ENCODE measurements at places on chromosomes 5 and 9. TPM values are rescaled to one million over a fixed set of nuclear protein-coding genes. Genes with fewer than 3 reads are reported as not detected.
A peak's percentile ranks its signal among the peaks of the same experiment; 100 is the strongest.

DNA sequence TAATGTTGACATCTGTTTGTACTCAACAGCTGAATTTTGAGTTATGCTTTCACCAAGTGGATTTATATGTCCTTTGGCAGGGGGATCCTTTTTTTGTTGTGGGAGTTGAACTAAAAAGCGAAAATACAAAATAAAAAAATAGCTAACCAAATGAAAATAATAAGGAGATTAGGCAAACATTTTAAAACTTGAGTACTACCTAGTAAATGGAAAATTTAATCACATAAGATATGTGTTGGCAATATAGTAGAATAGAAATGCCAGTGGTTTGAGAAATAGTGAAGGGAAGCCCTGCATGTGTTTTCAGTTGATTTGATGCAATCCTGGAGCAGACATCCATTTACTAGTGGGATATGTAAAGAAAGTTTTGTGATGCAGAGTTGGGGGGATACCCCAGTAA, 98.0 kb downstream of the RASGRF2 start:
- DNase-seq: no peak

- no peak for DNase-seq
Measured at GRCh38 chr5:170745481-170746071, 37.9 kb upstream of the GABRP start.

DNA sequence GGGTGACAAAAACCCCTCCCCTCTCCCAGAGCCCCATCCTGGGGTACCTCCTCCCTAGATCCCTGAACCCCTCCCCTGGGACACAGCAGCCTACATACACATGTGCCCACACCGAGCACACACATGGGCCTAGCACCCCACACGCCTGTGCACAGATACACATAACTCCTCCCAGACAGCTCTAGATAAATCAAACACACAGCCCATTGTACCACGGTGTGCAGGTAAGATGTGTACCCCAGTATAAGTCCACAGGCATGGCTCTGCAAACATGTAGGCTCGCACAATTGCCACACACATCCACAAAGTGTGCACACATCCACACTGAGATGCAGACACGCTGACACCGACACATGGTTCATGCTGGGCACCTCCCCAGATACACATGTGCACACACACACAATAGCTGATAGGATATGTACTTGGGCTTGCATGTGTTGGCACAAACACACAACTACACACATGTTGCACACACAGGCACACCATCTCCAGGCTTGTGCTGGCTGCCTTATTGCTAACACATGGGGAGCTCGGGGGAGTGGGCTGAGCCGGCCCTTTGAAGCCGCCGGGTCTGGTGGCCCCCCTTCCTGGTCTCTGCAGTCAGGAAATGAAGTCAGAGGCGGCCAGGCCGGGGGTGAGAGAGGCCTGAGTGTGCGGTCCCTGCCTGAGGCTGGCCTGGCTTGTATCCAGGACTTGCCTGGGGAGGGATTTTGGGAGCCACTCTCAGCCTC, 30.2 kb downstream of the GOLGA2 start:
- DNase-seq: peak; percentile 18

DNA sequence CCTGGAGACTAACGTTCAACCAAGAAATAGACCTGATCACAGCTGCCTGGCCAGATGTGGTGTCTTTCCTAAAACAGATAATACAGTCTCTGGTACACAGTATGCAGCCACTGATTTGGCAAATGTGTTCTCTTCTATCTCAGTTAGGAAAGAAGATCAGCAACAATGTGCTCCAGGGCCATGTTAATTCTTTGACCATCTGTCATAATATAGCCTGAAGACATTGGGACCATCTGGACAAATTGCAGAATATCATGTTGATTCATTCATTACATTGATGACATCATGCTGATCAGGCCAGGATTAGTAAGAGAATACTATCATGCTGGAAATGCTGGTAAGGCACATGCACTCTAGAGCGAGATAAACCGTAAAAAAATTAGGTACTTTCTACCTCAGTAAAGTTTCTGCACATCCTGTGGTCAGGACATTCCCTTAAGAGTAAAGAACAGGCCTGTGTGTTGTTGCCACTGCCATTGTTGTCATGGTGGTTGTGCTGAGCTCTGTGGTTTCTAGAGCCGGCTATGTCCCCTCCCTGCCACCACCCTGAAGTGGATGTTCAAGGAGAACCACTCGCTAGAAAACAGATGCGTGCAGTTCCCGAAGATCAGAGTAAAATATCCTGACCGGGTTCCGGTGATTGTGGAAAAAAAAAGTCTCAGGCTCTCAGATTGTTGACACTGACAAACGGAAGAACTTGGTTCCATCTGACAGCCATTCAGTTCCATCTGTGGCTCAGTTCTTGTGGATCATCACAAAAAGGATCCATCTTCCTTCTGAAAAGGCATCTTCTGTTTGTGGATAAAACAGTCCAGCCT, 6.4 kb upstream of the JMY start:
- DNase-seq: peak; percentile 47

- DNase-seq: no peak
Measured at GRCh38 chr9:134605351-134605965, 36.1 kb upstream of the COL5A1 start.

The ENG gene
- total RNA-seq: 15.0 TPM

GRCh38 chr9:100579665-100580064, 1.8 kb downstream of the CAVIN4 start:
- DNase-seq: no peak
